Muscle of leg (tissue), 16 donors: ENCODE measurements at places on chromosomes 12 and 14. TPM values are rescaled to one million over a fixed set of nuclear protein-coding genes. Genes with fewer than 3 reads are reported as not detected.

SMOC1 gene
- 2.1 TPM for total RNA-seq

PZP gene
- 0.40 TPM for total RNA-seq

PNMA1 gene
- 7.8 TPM for total RNA-seq

CACNA2D4 gene
- 1.6 TPM for total RNA-seq

PTGER2 gene
- total RNA-seq = 1.4 TPM

TPH2 gene
- not detected for total RNA-seq

OR11G2 gene
- not detected for total RNA-seq

OLR1 gene
- 0.13 TPM for total RNA-seq

STON2 gene
- total RNA-seq = 34.5 TPM

IRAK3 gene
- 7.8 TPM for total RNA-seq

PRKD1 gene
- 14.0 TPM for total RNA-seq

DTX1 gene
- 2.2 TPM for total RNA-seq

CLEC2A gene
- not detected for total RNA-seq

OAS3 gene
- 4.7 TPM for total RNA-seq

LIMA1 gene
- total RNA-seq = 98.6 TPM

RAD9B gene
- 3.5 TPM for total RNA-seq

EEF1AKMT3 gene
- total RNA-seq = 3.9 TPM

DNA sequence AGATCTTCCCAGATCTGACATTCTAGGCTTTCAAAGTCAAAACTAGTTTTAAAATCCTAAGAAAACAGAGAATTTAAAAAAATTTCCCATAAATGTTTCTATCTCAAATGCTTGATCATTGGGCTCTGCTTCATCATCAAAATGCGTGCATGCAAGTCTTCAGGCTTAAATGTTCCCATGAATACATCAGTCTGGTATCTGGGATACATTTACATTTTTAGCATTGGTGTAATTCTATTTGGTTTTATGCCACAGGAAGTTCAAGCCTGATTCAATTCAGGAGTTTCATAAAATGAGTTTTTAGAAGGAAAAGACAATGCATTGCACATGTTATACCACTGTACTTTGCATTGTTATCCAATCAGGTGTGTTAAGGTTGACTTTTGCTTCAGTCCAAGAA, 336.4 kb downstream of the PCNX1 start:
- no peaks in the 10 kb centered on the region for H3K36me3 ChIP-seq
- no peak overlapping the region for H3K27ac ChIP-seq
- H3K27me3 ChIP-seq = peaks cover 2% of the 10 kb centered on the region
- peak; percentile 71 for DNase-seq

- no peak for DNase-seq
- no peak overlapping the region for H3K4me3 ChIP-seq
- H3K27ac ChIP-seq = no peak overlapping the region
Observed at GRCh38 chr14:100594625-100594951, 7.4 kb upstream of the BEGAIN start.

DNA sequence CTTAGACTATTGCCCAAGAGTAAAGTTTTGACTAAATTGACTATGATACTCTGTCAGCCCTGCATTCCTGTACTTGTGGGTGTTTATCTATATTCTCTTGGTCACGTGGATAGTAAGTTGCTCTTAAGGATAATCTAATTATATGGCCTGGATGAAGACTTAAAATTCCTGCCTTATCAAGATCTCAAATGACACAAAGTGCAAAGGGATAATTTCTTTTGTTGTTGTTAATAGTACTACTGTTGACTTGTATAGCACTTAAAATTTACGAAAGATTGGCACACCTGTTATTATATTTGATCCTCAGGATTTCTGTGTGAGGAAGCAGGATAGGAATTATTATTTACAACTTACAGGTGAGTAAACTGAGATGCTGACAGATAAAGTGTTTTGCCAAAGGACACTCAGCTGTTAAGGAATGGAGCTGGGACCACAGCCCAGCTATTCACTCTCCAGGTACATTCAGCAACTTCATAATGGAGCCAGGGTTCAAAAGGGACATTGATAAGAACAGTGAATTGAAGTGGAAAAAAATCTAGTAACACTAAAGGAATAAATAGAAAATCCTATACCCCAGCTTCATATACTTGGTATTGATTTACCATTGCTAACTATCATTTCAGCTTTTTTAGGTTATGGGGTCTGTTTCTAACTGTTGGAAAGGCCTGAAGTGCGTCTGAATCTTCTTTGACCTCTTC, 53.4 kb upstream of the EVL start:
- no peaks in the 10 kb centered on the region for H3K36me3 ChIP-seq
- no peak overlapping the region for H3K4me3 ChIP-seq
- no peaks in the 10 kb centered on the region for H3K4me1 ChIP-seq
- no peaks in the 10 kb centered on the region for H3K27me3 ChIP-seq
- DNase-seq = no peak
- H3K27ac ChIP-seq = no peak overlapping the region

DNA sequence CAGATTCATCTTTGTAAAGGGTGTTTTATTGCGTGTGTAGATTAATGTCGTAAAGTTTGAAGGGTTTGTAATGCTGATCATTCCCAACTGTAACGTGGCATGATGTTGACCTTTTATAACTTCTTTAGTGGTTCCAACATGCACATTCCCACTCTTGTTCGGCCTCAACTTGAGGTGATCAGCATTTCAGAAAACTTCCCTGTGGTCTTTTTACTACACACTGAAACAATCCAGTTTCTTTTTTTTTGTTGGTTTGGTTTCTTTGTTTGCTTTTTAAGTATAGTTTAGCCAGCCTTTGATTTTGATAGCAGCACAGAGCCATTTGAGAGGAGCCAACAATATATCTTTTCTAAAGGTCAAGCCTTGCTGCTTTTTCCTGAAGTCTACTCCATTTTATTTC, 22.8 kb downstream of the UTP20 start:
- no peak for DNase-seq
- no peak overlapping the region for H3K27ac ChIP-seq
- no peaks in the 10 kb centered on the region for H3K27me3 ChIP-seq
- peaks cover 45% of the 10 kb centered on the region for H3K36me3 ChIP-seq
- no peak overlapping the region for H3K4me3 ChIP-seq

- DNase-seq = no peak
- no peak overlapping the region for H3K27ac ChIP-seq
- H3K36me3 ChIP-seq = peaks cover 62% of the 10 kb centered on the region
- no peaks in the 10 kb centered on the region for H3K4me1 ChIP-seq
Observed at GRCh38 chr12:122327494-122328385, 61.4 kb upstream of the VPS33A start.

GRCh38 chr14:95713596-95714371, at the start of gene TCL1A:
TSS of gene TCL1A (minus strand) at chr14:95714125. CDS start at chr14:95714066, 59 bp downstream.
- H3K4me3 ChIP-seq = no peak within 1 kb of the TSS
- peaks cover 17% of the 10 kb centered on the region for H3K27me3 ChIP-seq
- H3K36me3 ChIP-seq = no peaks in the 10 kb centered on the region
- no peak for DNase-seq
- H3K27ac ChIP-seq = no peak within 1 kb of the TSS
- H3K4me1 ChIP-seq = no peaks in the 10 kb centered on the region

GRCh38 chr12:117538926-117539325, 177.5 kb upstream of the NOS1 start:
- H3K4me1 ChIP-seq = peaks cover 4% of the 10 kb centered on the region
- no peak overlapping the region for H3K4me3 ChIP-seq
- no peaks in the 10 kb centered on the region for H3K36me3 ChIP-seq
- DNase-seq = no peak

DNA sequence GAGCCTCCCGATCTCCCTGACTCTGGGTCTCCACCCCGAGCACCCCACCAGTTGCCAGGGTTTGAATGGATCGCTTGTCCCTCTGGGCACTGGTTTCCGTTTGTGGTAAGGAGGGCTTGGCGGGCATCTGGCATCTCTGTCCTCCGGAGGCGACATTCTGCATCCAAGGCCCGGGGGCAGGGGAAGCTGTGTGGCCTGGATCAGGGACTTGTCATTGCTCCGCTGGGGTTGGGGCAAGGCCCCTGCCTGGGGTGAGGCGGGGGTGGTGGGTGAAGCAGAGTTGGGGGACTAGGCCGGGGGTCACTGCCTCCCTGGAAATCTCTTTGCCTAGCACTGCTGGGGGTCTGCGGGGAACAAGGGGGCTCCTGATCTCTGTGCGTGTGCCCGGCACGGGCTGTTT, 30.2 kb downstream of the KIF26A start:
- H3K27me3 ChIP-seq = peaks cover 15% of the 10 kb centered on the region
- no peak for DNase-seq
- no peak overlapping the region for H3K27ac ChIP-seq
- H3K4me3 ChIP-seq = no peak overlapping the region
- no peaks in the 10 kb centered on the region for H3K36me3 ChIP-seq

- no peaks in the 10 kb centered on the region for H3K27me3 ChIP-seq
- no peak overlapping the region for H3K27ac ChIP-seq
- no peak for DNase-seq
- no peak overlapping the region for H3K4me3 ChIP-seq
Observed at GRCh38 chr12:9143929-9144729, 28.4 kb upstream of the A2M start.

DNA sequence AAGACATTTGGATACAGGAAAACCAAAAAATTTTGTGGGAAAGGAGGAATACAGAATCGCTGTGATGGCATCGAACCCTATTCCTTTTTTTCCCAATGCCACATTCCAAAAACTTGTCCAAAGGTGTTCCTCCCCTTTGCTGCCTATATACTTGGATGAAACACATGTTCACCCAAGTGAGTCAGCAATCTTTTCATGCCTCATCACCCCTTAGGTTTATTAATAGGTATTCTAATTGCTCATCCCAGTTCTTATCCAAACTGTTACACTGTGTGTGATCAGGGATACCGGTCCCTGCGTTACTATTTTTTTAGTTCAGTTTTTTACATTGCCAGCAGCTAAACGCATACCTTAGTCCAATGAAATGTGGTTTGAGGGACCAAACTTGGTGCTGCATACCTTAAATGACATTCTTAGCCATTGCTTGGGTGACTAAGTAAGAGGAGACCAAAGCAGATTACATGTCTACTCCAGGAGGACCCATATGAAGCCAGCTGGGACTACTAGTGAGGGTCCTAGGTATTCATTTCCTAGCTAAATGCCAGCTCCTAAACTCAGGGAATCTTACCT, 20.6 kb upstream of the ST8SIA1 start:
- no peak overlapping the region for H3K4me3 ChIP-seq
- no peak overlapping the region for H3K27ac ChIP-seq
- peaks cover 2% of the 10 kb centered on the region for H3K27me3 ChIP-seq
- no peaks in the 10 kb centered on the region for H3K4me1 ChIP-seq
- no peak for DNase-seq
- no peaks in the 10 kb centered on the region for H3K36me3 ChIP-seq

GRCh38 chr12:21987755-21988154, 46.5 kb upstream of the ABCC9 start:
- no peaks in the 10 kb centered on the region for H3K4me1 ChIP-seq
- no peak overlapping the region for H3K4me3 ChIP-seq
- no peaks in the 10 kb centered on the region for H3K36me3 ChIP-seq
- H3K27me3 ChIP-seq = no peaks in the 10 kb centered on the region
- no peak for DNase-seq
- no peak overlapping the region for H3K27ac ChIP-seq

GRCh38 chr14:53011053-53011462, 60.2 kb upstream of the FERMT2 start:
- H3K4me1 ChIP-seq = peaks cover 18% of the 10 kb centered on the region
- H3K36me3 ChIP-seq = no peaks in the 10 kb centered on the region
- H3K27me3 ChIP-seq = no peaks in the 10 kb centered on the region

- peaks cover 6% of the 10 kb centered on the region for H3K36me3 ChIP-seq
- H3K4me3 ChIP-seq = no peak overlapping the region
- DNase-seq = no peak
- no peaks in the 10 kb centered on the region for H3K27me3 ChIP-seq
Observed at GRCh38 chr14:54529811-54530210, 20.1 kb downstream of the CGRRF1 start.

GRCh38 chr12:33438851-33439586, 600 bp downstream of the SYT10 start:
- H3K27me3 ChIP-seq = peaks cover 26% of the 10 kb centered on the region
- H3K27ac ChIP-seq = no peak overlapping the region
- peak; percentile 17 for DNase-seq
- peak overlapping the region; percentile 53 for H3K4me3 ChIP-seq
- peaks cover 10% of the 10 kb centered on the region for H3K4me1 ChIP-seq
- H3K36me3 ChIP-seq = no peaks in the 10 kb centered on the region

DNA sequence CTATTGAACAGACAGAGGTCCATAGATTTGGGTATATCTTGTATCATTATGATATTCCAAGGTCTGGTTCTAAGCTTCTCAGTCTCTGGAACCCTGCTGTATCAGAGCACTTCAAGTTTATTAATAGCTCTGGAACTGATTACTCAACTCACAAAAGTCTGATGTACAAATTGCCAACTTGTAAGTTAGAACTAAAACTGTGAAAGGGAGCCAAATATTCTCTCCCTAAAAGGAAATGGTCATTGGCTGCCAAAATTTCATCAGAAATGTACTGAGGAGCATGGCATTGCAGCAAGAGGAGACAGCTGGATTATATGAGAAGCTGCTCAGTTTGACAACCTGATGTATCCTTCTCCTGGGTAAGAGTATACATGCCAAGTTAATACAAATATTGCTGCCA, 828.8 kb upstream of the SEL1L start:
- DNase-seq = no peak
- no peaks in the 10 kb centered on the region for H3K4me1 ChIP-seq
- H3K36me3 ChIP-seq = no peaks in the 10 kb centered on the region
- H3K27me3 ChIP-seq = no peaks in the 10 kb centered on the region

GRCh38 chr14:39621223-39621622, 189.0 kb upstream of the FBXO33 start:
- H3K27me3 ChIP-seq = no peaks in the 10 kb centered on the region
- H3K4me1 ChIP-seq = no peaks in the 10 kb centered on the region
- no peak overlapping the region for H3K27ac ChIP-seq
- DNase-seq = no peak
- H3K4me3 ChIP-seq = no peak overlapping the region

DNA sequence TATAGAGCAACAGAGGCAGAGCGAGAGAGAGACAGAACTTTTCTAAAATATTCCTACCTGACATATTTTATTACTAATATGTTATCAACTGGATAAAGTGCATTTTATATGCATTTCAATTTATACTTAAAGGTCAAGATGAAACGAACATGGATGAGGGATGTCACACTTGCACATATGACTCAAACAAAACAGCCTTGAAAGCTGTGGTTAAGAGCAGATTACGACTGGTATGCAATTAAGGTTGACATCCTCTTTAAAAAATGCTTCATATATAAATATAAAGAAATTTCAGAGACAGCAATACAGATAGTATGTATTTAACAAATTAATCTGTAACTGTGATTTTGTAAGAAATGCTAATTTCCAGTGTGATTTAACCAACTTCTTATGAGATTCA, 52.5 kb downstream of the LMO3 start:
- H3K27me3 ChIP-seq = no peaks in the 10 kb centered on the region
- H3K36me3 ChIP-seq = no peaks in the 10 kb centered on the region
- H3K4me1 ChIP-seq = no peaks in the 10 kb centered on the region
- no peak for DNase-seq
- no peak overlapping the region for H3K27ac ChIP-seq
